ENCODE measurements at places on chromosomes 11 and 22. TPM values are rescaled to one million over a fixed set of nuclear protein-coding genes. Genes with fewer than 3 reads are reported as not detected.

Gene ART1
- not detected for total RNA-seq

- H3K4me1 ChIP-seq = no peaks in the 10 kb centered on the region
- DNase-seq = no peak
- H3K4me3 ChIP-seq = no peak overlapping the region
- no peaks in the 10 kb centered on the region for H3K27me3 ChIP-seq
- no peaks in the 10 kb centered on the region for H3K36me3 ChIP-seq
These were observed 4.7 kb downstream of the RIBC2 start for GRCh38 chr22:45418056-45418769.

DNA sequence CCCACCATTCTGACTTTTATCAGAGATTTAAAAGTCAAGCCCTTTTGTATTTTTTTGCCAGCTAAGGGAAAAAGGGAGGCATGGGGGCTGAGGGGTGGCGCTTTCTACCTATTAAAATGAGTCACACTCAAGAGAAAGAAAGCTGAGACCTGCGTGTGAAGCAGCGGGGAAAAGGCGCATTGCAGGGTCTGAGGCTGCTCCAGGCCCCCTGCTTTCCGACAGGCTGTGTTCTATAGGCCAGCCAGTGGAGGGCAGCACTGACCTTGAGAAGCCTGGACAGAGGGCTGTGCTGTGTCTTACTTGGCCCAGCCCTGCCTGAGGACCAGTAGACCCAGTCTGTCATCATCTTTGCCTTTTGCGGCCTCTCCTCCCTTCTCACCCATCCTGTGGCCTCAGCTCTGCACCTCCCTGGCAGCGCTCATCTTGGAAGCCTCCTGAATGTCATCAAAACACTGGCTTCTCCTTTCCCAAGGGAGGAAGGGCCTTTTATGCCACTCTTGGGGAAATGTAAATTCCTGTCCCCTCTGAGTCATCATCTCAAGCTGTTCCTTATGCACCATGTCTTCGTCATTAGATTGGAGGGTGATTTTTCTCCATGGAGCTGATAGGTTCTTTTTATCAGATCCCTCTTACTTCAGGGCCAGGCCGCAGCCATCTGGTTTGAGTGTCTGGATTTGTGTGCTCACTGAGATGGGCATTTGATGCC lies 12.6 kb upstream of the MAPK8IP1 start:
- H3K36me3 ChIP-seq = peaks cover 15% of the 10 kb centered on the region
- H3K4me1 ChIP-seq = peaks cover 13% of the 10 kb centered on the region
- peak; percentile 93 for DNase-seq
- peak overlapping the region; percentile 53 for H3K27ac ChIP-seq
- H3K27me3 ChIP-seq = no peaks in the 10 kb centered on the region

GRCh38 chr22:41883400-41883799 lies 31.5 kb downstream of the SHISA8 start:
- H3K4me1 ChIP-seq = peaks cover 2% of the 10 kb centered on the region
- no peak overlapping the region for H3K4me3 ChIP-seq
- DNase-seq = no peak
- no peak overlapping the region for H3K27ac ChIP-seq
